Keratinocyte (primary cell): ENCODE measurements at places on chromosomes 5 and 9. TPM values are rescaled to one million over a fixed set of nuclear protein-coding genes. Genes with fewer than 3 reads are reported as not detected.

FAM153A gene
- polyA plus RNA-seq, result 0.01 to 0.11 TPM (median 0.06 TPM) in 3 replicates

DIRAS2 gene
- polyA plus RNA-seq, result 0.01 TPM in 1 of 3 replicates, not detected in the others

GABRA6 gene
- polyA plus RNA-seq, result not detected in 3 replicates

ALG2 gene
- 48.2 to 57.1 TPM (median 50.9 TPM) in 3 replicates for polyA plus RNA-seq

BTF3 gene
- polyA plus RNA-seq, result 505 to 857 TPM (median 694 TPM) in 3 replicates

C5orf58 gene
- polyA plus RNA-seq, result not detected in 3 replicates

C7 gene
- polyA plus RNA-seq, result not detected in 3 replicates

GRCh38 chr5:124530916-124531315 lies 215.5 kb downstream of the ZNF608 start:
- no peak for DNase-seq

DNA sequence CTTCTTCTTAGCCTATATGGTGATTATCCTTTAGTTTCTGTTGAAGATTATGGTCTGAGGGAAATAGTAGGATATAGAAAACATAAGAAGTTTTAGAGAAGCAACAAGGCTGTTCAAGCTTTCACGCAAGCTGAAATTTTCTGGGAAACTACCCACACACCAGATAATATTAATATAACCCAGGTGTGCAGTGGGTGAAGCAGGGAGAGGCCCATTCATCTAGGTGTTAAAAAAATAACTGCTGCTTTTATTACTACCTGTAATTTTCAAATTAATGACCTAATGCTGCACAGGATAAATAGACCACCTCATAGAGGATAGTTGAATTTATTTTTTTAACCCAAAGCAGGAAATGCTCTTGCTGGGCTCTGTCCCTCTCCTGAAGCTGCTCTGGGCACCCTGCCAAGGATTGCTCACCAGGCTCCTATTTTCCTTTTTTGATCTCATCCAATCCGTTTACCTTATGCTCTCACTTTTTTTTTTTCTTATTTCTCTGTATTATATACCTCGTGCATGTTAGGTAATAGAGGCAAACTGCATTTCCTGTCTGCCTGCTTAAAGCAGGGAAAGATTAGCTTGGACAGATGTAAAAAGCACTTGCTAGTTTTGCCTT lies 124.3 kb upstream of the SLC12A2 start:
- no peak for DNase-seq

GRCh38 chr9:73172901-73173215 lies 21.2 kb downstream of the ANXA1 start:
- DNase-seq, result no peak

GRCh38 chr9:137685741-137686420 lies 67.1 kb downstream of the EHMT1 start:
- no peak for DNase-seq

DNA sequence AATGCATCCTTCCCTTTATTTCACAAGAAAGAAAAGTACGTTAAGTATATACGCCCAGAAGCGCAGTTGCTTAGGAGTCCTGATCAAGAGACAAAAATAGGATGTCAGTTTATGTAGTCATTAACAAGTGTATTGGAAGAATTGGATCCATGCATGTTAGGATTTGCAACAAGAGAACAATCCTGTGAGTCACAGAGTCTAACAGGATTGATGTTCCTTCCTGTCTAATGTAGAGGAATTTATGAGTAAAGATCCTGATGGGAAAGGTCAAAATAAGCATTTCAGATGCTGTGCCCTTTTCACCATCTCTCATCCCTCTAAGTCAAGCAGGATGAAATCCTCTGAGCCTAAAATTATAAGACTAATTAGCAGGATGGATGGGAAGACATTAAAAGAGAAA lies 406.0 kb upstream of the GRIA1 start:
- DNase-seq, result peak; percentile 13

GRCh38 chr5:115471345-115472063 lies 73.1 kb downstream of the FEM1C start:
- DNase-seq, result no peak

- no peak for DNase-seq
Measured at GRCh38 chr5:141934099-141934844, 10.6 kb downstream of the DELE1 start.
